Esophagus squamous epithelium (tissue), 5 donors: ENCODE measurements at places on chromosomes 5 and 9.

DNA sequence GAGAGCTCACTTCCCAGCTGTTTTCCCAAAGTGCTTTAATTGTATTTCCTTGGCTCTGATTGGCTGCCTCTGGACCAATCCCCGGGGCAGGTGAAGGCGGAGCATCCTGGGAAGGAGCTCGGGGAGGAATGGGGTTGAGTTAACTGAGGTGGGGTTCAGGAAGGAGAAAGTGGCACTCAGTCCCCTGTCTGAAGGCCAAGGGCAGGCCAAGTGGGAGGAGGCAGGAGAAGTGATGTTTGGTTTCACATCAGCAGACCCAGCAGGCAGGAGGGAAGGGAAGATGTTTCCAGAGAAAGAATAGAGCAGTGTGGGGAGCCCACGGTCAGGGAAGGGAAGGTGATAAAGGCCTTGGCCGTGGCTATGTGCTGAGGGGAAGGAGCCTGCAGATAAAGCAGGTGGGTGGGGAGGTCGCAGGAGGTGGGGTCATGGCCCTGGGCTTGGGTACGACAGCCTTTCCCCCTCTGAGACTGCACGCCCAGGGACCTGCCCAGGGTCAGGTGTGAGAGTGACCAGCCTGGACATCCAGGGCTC is 3.1 kb downstream of the TSPAN17 start:
- DNase-seq, result no peak

GRCh38 chr9:75023846-75024245 is 4.2 kb downstream of the CARNMT1 start:
- no peak for DNase-seq

DNA sequence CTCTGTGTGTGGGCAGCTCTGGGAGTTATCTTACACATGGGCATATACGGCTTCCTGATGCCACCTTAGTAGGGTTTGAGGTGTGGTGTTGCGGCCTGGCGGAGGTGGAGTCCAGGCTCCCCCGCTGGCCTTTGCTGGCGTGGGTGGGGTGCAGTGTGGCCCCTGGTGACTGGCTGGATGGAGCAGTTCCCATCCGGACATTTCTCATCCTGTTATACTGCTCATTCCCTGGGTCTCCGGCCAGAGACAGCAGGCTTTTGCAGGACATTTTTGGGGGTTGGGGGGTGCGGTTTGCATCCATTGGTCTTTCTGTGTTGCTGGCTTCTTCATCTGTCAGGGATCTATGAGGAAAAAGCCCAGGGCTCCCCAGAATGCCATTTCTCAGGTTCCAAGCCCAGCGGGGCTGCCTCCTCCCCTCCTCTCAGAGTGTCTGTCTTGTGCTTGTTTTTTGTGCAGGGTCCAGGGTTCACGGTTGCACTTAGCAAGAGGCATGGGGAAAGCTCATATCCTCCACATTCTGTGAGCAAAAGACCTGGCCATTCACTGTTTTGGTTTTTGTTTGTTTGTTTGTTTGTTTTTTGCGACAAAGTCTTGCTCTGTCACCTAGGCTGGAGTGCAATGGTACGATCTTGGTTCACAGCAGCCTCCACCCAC is 22.3 kb downstream of the NDUFS6 start:
- no peak for DNase-seq

GRCh38 chr9:98002808-98003207 is 19.7 kb downstream of the ANP32B start:
- DNase-seq, result no peak

DNA sequence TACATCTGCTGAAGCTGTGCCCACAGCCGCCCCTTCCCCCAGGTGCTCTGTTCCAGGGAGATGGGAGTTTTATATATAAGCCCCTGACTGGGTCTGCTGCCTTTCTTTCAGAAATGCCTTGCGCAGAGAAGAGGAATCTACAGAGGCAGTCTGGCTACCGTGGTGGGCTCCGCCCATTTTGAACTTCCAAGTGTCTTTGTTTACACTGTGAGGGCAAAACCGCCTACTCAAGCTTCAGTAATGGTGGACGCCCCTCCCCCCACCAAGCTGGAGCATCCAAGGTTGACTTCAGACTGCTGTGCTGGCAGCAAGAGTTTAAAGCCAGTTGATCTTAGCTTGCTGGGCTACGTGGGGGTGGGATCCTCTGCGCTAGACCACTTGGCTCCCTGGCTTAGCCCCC is 41.3 kb downstream of the RANBP17 start:
- no peak for DNase-seq

DNA sequence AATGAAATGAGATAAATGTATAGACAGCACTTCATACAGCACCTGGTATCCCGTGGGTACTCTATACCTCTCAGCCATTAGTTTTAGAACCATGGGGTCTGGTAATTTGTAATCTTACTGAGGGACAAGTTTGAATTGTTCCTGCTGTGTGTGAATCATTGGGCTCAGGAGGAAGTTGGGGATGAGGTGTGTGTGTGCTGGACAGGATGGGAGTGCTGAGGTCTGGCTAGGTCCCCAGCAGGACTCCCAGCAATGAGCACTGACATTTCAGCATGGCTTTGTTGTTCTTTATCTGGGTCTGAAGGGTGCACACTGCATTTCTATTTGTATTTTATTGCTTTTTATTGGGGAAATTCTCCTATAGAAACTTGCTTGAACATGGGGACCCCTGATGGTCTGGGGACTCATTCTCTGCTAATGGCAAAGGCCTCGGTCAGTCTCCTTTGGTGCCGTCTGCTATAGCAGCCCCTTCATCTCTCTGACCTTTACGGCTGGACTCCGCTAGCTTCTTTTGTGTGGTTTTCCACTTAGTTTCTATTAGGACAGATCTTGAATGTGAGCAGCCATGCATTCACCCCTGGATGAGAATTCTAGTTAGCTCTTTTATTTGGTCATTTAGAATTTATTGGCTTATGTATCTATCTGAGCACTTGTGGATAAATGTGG is 98.1 kb downstream of the SREK1 start:
- no peak for DNase-seq

DNA sequence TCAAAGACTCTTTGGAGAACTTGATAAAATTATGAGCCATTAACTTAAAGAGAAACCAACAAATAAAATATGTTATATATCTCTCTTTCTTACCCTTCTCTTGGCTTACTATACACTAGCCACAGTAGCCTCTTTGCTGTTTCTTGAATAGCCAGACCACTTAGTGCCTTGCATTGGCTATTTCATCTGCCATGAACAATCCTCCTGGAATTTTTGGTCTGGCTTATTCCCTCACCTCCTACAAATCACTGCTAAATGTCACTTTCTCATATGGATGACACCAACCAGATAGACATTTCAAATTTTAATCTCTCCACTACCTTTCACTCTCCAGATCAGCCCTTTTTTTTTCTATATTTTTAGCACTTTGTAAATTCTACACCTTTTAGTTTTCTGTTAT is 1581.7 kb downstream of the EFNA5 start:
- no peak for DNase-seq

GRCh38 chr9:96395964-96396363 is 12.5 kb upstream of the SLC35D2 start:
- no peak for DNase-seq
